ENCODE measurements at places on chromosomes 5 and 9.
A peak's percentile ranks its signal among the peaks of the same experiment; 100 is the strongest.

DNA sequence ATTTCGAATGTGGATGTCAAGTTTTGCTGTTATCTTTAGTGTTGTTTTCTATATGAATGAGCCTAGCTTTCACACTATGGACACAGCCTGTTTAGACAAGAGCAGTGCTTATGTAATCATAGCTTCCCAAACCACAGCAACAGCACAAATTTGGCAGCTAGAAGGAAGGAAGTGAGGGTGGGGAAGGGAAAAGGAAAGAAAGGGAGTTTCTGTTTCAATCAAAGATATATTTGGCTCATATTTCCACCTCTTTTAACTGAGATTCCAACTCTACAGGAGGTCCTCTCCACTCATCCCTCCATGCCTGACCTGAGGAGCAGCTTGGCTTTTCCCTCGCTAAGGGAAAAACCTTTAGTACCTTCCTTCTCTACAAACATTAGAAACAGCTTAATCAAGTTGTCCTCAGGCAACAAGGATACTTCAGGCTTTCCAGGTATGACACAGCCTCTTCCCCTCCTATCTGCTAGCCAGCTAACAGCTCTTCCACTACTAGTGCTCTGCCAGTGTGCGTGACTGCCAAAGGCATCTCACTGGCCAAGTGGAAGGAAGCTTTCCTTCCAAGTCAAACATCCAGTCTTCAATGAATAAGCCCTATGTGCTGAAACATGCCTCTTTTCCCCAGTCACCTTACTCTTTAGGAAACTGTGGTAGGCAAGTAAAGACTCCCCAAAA, 268.6 kb upstream of the PTGER4 start:
- peak; percentile 16 for DNase-seq

- no peak for DNase-seq
Measured at GRCh38 chr9:2493529-2493928, 128.1 kb upstream of the VLDLR start.

GRCh38 chr5:96198356-96199058, 234.5 kb downstream of the PCSK1 start:
- DNase-seq = no peak

GRCh38 chr9:92756792-92757191, 7.8 kb downstream of the BICD2 start:
- DNase-seq = no peak

DNA sequence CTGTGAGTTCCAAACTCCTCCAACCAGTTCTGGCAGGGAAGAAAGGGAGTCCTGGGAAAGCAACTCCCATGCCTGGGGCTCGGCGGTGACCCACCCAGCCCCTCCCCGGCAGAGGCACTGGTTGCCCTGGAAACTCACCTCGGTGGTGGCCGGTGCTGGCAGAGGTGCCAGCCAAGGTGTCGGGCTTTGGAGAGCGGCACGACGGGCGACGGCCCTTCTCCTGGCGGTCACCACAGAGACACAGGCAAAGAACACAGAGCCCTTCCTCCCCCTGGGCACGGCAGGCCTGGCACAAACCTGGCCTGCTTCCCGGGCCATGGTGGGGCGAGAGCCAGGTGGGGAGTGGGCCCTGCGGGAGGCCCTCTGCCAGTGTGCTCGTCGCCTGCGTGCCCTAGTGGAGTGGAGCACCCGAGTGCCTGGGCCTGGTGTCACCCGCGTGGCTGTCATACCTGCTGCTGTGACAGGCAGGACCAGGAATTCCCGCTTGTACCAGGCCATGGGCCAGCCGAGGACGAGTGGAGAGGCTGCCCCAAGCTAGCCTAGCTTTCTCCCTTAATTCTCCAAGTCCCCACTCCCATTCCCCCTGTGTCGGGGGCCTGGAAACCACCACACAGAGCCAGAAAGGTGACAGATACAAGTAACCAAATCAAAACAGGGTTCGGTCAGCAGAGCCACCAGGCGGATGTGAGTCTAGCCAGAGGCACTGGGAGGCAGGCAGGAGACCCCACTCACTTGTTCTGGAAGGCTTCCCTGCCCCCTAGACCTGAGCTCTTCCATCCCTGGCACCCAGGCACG, 8.2 kb upstream of the RALGDS start:
- no peak for DNase-seq

DNA sequence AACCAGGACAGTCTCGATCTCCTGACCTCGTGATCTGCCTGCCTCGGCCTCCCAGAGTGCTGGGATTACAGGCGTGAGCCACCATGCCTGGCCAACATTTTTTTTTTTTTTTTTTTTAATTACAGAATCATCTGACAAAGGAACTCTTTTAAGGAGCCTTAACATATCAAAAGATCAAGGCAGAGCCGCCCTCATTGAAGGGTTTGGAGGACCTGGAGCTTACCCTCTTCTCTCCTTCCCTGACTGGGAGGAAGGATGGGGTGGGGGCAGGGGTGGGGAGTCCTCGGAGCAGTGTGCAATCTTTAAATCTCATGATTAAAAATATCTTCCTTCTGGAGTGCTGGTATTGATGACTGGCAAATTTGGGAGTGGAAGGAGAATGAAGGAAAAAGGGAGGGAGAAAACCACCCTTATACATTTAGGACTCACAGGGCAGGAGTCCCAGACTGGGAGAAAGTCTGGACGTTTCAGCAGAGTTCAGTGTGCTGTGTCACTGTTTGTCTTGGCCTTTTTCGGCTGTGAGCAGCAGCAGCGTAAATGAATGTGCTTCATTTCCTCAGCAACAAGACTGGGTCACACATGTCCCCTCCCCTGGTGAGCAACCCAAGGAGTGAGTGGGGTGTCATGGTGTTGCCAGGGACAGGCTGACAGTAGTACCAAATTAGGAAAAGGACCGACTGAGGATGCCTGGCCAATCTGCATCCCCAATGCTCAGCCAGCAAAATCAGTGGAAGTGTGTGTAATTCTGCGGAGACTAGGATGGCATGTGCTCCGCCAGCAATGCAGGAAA, 115.3 kb upstream of the BNC2 start:
- DNase-seq = no peak

DNA sequence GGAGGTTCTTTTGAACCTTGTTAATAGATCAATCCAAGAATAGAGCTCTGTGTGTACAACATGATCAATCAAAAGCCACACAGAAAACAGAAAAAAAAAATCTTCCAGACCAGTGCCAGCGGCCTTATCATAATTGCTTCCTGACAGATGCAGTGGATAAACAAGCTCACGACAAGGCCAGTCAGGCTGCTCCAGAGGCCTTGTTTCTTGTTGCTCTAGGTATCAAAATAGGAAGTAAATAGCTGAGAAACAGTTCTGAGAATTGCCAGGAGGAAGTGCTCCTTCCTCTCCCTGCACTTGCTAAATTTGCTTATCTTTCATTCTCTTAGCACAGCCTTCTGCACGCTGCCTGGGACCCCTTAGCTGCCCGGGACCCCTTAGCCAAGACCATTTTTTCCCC, 199.0 kb upstream of the TARS1 start:
- peak; percentile 7 for DNase-seq

- DNase-seq = no peak
Measured at GRCh38 chr5:31366941-31367340, 165.0 kb downstream of the DROSHA start.

- no peak for DNase-seq
Measured at GRCh38 chr9:121989010-121989409, 104.1 kb downstream of the TTLL11 start.

DNA sequence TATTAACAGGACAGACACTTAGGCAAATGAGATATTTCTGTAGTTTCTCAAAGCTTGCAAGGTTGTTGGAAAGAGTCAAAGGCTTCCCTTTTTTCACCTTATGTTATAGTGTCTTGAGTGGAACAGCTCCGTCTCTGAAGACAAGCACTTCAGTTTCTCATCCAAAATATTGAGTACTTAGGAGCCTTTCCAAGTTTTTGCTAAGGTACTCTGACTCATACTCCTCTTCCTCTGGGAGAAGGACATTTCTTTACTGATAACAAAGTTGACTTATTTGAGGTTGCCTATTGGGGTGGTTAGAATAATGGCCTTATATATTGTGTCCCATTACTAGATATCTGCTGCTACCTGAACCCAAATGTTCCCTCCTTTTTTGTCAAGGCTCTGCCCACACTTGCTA, 869.6 kb downstream of the MAT2B start:
- DNase-seq = no peak

- DNase-seq = no peak
Measured at GRCh38 chr5:176693477-176693851, 46.2 kb downstream of the TSPAN17 start.

GRCh38 chr9:116271991-116272390, 118.4 kb downstream of the PAPPA start:
- DNase-seq = no peak

GRCh38 chr5:138243794-138244193, 30.6 kb downstream of the GFRA3 start:
- peak; percentile 12 for DNase-seq

DNA sequence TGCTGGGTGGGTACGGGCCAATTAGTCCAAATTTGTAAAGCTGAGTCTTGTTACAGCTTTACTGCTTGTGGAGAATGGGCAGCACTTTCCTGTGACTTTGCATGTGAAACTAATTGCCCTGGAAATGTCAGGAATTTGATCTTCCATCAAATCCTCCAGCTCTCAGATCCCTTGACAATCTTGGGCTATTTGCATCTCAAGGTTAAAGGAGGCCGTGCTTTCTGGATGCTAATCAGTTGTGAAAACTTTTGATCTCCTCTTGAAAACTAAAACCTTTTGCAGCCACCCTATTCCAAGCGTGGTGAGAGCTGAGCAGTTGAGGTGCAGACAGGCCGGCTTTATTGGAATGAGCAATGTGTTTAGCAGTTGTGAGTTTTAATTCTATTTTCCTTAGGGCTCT, 68.0 kb upstream of the CLINT1 start:
- no peak for DNase-seq

DNA sequence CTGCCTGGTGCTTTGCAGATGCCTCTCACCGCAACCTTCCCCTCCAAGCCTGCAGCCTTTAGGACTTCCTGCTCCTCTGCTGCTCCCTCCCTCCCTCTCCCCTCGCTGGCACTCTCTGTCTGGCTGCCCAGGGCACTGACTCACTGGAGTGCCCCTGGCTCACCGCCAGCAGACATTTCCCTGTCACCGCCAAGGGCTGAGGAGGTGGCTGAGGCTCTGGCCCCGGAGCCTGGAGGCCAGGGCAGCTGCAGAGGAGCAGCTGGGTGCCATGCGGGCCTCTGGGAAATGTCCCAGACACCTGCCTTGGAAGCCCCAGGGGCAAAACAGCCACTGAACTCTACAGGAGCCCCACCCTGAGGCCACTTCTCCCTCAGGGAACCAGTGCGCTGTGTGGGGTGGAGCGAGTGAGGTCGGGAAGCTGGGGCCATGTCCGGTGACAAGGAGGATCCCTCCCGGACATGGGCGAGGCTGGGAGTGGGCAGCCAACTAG, 53.4 kb downstream of the TENT4A start:
- peak; percentile 17 for DNase-seq

- no peak for DNase-seq
Measured at GRCh38 chr5:86557920-86558319, 59.8 kb upstream of the COX7C start.

GRCh38 chr9:88732128-88732527, 197.2 kb downstream of the NXNL2 start:
- DNase-seq = peak; percentile 3

GRCh38 chr5:73095564-73096238, 24.7 kb upstream of the TMEM171 start:
- no peak for DNase-seq

DNA sequence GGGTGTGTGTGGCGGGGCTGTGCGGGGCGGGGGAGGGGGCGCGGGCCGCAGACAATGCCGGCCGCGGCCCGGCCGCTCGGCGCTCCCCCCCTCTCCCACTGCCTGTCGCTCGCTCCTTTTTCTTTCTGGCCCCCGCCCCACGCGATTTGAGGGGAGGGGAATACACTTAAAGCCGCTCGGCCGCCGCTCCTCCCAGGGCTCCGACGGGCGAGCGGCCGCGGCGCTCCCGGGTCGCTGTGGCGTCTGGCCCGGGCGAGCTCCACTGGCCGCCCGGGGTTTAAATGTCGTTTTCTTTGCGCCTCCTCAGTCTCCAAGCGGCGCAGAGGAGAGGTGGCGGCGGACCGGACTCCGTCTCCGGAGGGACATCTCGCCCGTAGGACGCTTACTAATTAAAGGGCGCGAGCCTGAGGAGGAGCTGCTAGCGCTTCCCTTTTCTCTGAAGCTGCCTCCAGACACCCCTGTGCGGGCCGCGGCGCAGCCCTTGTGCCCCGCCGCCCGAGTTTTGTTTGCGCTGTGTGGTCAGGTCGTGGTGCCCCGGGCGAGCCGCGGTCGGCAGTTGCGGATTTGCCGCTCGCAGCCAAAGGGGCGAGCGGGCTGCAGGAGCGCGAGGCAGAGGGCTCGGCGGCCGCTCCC, 1.4 kb downstream of the ZSWIM6 start:
- DNase-seq = no peak

GRCh38 chr9:27714388-27714787, 141.1 kb upstream of the C9orf72 start:
- no peak for DNase-seq

GRCh38 chr9:1298046-1298445, 247.9 kb downstream of the DMRT2 start:
- no peak for DNase-seq

DNA sequence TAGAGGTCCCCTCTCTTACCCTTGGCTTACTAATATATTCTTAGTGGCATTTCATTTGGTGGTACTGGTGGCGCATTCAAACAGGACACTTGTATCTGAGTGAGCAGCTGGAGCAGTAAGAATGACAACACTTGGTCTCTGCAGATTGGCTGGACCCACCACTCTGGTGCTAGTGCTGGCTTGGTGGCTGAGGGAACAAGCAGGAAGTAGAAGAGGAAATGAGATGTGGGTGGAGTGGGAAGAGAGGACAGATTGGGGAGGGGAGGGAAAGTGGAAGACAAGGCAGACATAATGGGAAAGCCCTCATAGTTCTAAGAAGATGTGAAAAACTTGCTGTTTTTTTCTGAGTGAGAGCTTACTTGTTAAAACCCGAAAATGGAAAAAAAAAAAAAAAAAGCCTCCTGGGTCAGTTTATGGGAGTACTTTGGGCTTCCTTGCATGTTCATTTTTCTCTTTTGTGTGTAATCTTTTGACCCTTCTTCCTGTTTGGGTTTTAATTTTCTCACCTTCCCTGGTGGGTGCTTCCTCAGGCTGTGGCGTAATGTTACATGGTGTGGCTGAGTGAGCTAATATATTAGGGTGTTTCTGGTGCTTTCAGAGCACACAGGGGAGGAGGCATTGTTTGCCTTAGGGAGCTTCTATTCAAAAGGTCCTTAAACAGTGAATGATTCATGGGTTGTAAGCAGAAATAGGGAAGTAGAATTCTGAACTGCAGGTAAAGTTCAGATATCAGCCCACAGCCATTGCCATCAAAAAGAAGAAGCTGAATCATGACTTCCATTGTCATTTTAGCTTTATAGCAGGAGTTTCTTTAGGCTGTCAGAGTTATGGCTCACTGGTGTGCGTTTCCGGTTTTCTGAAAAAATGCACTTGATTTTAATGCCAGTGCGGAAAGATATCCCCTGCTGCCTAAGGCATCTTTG, 52.3 kb downstream of the TLE4 start:
- DNase-seq = peak; percentile 26

- DNase-seq = no peak
Measured at GRCh38 chr5:6522331-6522730, 73.7 kb downstream of the UBE2QL1 start.

- DNase-seq = no peak
Measured at GRCh38 chr5:36878392-36879082, 2.0 kb downstream of the NIPBL start.

Measured in putamen (tissue), 1 donor.